Kasumi-1 (cell line): ENCODE measurements at places on chromosomes 16 and 17.
A peak's percentile ranks its signal among the peaks of the same experiment; 100 is the strongest.

DNA sequence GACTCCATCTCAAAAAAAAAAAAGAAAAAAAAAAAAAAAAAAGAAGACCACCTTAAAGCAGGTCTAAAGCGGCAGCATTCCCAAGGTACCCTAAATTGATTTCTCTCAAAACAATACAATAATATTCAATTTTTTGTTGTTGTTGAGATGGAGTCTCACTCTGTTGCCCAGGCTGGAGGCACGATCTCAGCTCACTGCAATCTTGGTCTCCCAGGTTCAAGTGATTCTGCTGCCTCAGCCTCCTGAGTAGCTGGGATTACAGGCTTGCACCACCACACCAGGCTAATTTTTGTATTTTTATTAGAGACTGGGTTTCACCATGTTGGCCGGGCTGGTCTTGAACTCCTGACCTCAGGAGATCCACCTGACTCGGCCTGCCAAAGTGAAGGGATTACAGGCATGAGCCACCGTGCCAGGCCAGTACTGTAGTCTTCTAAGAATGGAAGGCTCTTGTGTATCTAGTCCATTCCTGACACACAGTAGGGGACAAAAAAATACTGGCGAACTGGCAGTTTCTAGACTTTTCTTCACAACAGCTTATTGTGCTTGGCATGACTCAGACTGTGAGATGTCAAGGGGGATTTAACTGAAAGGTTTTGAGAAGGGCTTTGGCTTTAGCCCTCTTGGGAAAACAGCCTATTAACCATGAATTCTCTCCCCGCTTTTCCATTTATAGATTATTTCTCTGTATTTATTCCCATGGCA lies 17.3 kb downstream of the CDR2 start:
- DNase-seq: no peak

GRCh38 chr16:22385196-22385595 lies 10.8 kb upstream of the CDR2 start:
- no peak for DNase-seq

GRCh38 chr17:80270836-80271235 lies 10.2 kb downstream of the RNF213 start:
- DNase-seq: no peak

DNA sequence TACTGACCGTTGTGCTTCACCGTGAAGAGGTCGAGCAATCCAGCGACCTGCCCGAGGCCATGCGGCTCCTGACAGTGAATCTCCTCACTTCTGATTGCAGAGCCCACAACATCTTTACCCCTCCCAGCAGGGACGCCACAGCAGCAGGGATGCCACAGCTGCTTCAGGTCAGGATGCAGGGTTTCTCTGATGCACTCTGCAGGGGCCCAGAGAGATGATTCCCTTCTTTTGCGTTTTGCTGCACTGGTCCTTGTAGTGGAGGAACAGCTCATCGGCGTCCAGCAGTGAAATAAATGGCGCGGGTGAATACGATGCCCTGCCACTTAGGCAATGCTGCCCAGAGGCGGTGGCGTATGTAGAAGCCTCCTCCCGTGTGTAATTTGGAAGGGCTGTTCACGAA lies 5.6 kb downstream of the KIAA0513 start:
- no peak for DNase-seq

GRCh38 chr16:59385959-59386358 lies 651.8 kb upstream of the GOT2 start:
- no peak for DNase-seq

DNA sequence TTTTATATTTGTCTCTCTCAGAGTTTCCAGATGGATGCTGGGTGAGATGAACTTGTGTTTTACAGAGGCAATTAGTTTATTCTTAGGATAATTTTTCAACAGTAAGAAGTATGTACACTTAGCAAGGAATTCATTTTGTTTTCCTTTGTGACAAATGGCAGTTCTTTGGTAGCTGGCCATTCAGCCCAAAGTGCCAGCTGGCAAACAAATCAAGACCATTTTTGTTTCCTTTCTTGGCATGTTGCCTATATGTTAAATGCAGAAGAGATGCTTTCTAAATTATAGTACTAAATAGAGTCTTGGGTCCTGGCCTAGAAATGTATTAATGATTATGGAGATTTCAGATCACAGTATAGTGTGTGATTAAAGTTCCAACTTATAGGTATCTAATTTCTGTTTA lies 337.1 kb downstream of the CNTNAP4 start:
- DNase-seq: no peak

DNA sequence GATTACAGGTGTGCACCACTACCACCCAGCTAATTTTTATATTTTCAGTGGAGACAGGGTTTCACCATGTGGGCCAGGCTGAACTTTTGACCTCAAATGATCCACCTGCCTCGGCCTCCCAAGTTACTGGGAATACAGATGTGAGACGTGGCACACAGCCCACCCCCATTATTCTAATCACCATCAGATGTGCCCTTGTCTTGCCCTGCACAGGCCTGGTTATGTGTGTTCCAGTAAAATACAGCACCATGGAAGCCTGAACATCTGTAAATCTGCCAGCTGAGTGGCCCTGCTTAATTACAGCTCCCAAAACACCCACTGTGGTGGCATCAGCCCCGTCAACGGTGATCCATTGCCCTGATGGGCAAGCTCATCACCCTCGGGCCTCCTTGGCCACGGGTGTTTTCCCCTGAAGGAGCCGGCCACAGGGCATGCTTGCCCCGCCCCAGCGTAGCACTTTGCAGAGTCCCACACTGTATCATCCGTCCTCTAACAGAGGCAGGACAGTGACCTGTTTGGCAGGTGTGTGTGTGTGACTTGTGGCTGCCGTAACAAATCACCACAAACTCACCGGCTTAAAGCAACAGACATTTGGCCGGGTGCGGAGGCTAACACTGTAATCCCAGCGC lies 74.5 kb downstream of the RBFOX3 start:
- no peak for DNase-seq

DNA sequence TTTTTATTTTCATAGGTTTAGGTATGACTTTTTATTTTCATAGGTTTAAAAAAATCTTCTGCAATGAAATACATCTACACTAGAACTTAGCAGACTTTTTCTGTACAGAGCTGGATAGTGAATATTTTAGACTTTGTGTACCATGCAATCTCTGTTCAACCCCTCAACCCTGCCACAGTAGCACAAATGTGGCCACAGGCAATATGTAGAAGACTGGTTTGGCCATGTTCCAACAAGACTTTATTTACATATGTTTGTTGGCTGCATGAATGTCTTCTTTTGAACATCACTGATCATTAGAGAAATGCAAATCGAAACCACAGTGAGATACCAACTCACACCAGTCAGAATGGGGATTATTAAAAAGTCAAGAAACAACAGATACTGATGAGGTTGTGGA lies 229.2 kb downstream of the SHISA9 start:
- DNase-seq: no peak

GRCh38 chr17:22669721-22670120 lies 977.4 kb downstream of the KCNJ18 start:
- DNase-seq: no peak

GRCh38 chr17:34847938-34848337 lies 113.3 kb downstream of the CCT6B start:
- DNase-seq: no peak

GRCh38 chr16:68379472-68380347 lies 68.6 kb downstream of the SMPD3 start:
- no peak for DNase-seq

DNA sequence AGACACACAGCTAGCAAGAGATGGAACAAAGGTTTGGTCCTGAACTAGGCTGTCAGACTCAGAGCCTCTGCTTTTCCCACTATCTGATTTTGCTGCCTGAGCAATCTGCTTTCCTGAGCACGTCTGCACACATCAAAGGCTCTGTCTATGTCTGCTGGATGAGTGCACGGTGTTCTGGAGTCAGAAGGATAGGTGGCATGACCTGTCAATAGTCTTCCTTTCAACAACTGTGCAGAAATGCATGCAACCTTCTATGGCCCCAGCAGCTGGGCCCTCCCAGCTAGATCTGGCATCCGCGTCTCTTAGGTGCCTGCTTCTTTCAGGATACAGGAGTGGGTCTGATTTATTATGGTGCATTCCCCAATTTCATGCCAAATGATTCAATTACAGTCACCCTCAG lies 138.3 kb downstream of the UTP18 start:
- no peak for DNase-seq

DNA sequence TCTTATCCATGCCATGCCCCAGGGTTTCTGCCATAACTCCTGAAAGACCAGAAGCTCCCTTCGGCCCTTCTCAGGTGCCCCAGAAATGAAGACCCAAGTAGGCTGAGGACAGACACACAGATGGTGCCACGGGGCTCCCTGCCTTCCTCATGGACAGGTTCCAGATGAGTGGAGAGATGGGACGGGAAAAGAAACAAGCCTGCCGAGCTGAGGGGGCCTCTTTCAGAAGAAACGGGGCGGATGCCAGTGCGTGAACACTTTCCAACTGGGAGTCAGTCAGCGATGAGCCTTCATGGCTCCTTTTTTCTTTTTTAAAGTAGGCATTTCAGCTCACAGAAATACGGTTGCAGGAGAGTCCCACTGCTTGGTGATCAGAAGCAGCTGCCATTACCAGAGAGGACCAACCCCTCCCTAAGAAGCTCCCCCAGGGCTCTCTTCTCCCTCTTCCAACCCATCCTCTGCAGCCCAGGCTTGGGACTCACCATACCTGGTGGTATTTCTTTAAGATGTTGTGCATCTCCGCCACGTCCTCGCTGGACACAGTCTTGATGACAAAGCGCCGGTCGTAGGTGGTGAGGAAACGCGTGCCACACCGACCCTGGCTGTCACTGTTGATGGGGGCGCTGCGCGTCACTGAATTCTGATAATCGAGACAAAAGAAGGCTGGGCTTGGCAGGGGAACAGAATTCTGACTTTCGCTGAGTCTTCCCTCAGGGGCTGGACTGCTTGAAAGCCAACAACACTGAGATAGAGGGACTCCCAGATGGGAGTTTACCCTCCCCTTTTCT lies 19.2 kb downstream of the PIP4K2B start:
- DNase-seq: no peak

DNA sequence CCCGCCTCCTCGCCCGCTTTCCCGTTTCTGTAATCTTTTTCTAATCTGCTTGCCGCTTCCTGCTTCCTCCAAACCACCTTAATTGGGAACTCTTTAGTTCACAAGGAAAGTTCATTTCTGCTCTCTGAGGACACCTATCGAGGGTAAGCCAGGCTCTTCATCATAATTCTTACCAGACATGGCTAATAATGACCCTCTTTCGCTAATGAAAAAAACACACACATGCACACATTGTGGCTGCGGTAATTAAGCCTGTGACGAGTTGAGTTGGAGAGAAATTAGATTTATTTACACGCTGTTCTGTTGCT lies 100.6 kb downstream of the ZNF423 start:
- peak; percentile 1 for DNase-seq

GRCh38 chr16:84758627-84759026 lies 58.8 kb downstream of the USP10 start:
- no peak for DNase-seq

DNA sequence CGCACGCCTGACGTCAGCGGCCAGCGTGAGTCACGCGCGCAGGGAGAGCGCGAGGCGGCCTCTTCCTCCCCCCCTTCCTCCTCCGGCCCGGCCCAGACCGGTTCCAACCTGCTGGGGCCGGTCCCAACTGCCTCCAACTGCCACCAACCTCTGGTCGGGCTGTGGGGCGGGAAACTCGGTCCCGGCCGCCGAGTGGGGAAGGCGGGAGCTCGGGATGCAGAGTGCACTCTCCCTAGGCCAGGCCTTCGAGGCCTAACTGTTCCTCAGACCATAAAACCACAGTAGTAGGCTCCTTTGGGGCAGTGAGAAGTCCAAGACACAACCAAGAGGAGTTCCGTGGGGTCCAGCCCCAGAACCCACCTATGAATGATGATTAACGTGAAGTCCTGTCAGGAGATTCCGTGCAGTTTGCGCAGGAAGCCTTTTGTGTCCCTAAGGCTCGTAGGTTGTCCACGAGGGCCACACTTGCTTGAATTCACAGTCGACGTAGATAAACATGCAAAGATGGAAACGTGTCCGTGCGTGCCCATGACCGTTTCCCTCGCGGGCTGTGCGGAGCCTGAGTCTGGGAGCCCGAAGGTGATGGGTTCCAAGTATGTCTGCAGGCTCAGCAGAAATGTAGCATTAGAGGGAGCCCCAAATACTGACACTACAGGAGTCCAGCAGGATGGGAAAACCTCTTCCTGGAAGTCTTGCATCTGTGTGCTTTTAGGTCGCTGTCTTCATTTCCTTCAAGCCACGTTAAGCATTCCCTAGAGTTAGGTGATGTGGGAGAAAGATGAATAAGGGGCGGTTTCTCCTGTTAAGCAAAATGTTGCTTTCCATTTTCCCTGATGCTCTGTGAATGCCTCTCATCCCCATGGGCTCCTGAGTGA lies 647 bp downstream of the UNK start:
- DNase-seq: peak; percentile 85

- no peak for DNase-seq
Observed at GRCh38 chr16:23107936-23108335, 41.3 kb downstream of the USP31 start.

GRCh38 chr16:66933776-66934137 lies 445 bp downstream of the CIAO2B start:
- no peak for DNase-seq

- DNase-seq: peak; percentile 14
Observed at GRCh38 chr17:3935140-3935542, 18.9 kb upstream of the P2RX1 start.

- DNase-seq: no peak
Observed at GRCh38 chr16:1378087-1378803, 26.5 kb downstream of the GNPTG start.

- DNase-seq: no peak
Observed at GRCh38 chr16:9042533-9042932, 48.9 kb upstream of the HAPSTR1 start.

- no peak for DNase-seq
Observed at GRCh38 chr17:65229621-65229995, 92.4 kb downstream of the RGS9 start.

- DNase-seq: no peak
Observed at GRCh38 chr16:57538235-57538721, 1.9 kb upstream of the CCDC102A start.

GRCh38 chr16:54976651-54977200 lies 46.1 kb downstream of the IRX5 start:
- DNase-seq: no peak

DNA sequence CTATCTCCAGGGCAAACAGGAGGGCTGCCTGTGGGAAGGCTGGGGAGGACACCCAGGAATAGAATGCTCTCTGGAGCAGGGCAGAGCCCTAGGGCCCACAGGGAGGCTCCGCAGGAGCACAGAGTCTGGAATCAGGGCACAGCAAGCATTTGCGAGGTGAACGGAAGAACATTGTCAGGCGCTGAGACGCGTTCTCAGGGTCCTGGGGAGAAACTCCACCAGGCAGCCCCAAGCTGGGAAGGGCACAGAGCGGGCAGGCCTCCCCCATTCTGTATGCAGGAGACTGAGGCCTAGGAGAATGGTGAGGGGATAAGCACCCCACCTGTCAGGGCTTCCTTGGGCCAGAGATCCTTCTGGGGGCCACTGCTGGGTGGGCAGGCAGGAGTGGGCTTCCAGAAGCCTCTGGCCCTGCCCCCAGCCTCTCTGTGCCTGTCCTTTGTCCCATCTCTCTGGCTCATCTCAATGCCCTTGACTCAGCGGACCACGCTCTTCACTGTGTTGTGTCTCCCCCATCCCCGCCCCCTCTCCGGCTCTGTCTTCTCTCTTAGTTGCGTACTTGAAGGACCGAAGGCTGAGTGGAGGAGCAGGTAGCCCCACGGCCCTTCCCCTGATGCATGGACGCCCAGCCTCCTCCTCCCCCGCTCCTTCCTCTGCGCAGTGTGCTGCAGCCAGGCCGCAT lies 5.1 kb upstream of the SETD6 start:
- DNase-seq: no peak
